NCI-H2029 (cell line): ENCODE measurements at places on chromosomes 1 and 21.

- DNase-seq = no peak
These were observed 82.4 kb upstream of the MAGI3 start for GRCh38 chr1:113307771-113308445.

GRCh38 chr1:91166106-91166712, 144.4 kb upstream of the ZNF644 start:
- DNase-seq = peak; percentile 71

DNA sequence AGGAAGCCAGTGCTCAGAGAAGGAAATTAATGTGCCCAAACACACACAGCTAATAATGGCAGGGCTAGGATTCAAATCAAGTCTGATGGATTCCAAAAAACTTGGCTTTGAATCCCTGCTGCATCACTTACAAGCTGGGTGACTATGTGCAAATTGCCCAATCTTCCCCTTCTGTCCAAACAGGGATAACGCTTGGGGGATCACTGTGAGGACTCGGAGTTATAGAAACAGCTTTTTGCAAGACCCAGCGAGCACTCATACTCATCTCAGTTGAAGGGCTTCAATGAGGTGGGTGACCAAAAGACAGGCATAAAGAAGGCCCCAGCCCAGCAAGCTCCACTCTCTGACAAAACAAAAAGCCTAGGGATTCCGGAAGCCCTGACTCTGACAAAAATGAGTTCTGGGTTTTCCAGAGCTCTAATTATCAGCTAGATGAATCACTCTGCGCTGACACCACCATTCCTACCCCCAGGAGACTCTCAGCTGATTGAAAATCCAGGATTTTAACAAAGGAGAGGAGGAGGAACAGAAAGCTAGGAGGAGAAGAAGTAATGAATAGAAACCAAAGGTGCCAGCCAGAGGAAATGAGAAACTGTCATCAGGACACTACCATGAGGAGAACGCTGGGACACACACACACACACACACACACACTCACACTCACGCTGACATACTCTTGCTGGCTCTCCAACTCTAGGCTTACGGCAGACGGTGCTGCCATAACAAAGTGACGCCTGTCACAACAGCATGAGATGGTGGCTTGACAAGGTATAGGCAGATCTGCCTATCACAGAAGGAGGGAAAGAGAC, 1.6 kb upstream of the STK40 start:
- no peak for DNase-seq

GRCh38 chr1:91022518-91022929, 689 bp upstream of the ZNF644 start:
- DNase-seq = no peak

- no peak for DNase-seq
These were observed 106.5 kb upstream of the SLC2A1 start for GRCh38 chr1:43065191-43065590.

DNA sequence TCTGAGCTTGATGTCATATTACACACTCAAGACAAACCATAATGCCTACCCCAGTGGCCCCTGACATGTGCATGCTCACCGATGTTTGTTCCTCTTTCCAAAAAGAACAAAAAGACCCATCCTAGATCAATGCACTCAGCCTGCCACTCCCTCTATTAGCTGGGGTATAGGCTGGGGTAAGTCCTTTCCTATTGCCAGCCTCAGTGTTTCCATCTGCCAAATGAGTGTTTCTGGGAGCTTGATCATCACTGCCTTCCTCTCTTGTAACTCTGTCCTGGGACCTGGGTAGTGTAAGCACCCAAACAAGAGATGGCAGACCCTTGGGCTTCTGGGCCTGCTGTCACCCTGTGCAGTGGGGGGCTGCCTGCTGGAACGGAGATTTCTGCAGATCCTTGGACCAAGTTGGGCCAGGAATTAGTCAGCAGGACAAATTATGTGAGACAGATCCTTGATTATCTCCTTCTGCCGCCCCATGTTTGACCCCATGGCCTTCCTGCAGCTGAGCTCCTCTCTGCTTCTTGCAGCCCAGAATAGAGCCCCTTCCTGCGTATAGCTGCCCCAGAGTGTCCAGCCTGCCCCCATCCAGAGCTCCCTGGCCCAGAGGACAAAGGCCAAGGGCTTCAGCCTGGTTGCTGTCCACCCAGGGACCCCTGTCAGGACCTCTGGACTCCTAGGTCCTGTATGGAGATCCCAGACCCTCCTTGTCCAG, 31.5 kb upstream of the LRP8 start:
- no peak for DNase-seq

DNA sequence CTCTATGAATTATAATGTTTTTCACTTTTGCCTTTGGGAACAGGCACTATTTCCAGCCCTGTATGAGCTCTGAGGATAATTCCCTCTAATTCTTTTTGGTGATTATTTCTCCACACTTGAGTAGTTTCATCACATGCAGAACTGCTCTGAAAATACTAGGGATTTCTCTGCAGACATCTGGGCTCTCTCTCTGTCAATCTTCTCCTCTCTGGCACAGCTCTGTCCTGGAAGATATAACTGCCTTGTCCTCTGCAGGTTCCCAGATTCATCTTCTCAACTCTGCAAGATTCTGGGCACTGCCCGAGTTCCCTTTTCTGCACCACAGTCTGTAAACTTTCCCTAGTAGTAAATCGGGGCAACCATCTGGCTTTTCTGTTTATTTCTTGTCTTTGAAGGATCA, 131.3 kb upstream of the FMN2 start:
- no peak for DNase-seq

- peak; percentile 33 for DNase-seq
These were observed 39.9 kb downstream of the F5 start for GRCh38 chr1:169546087-169546995.

DNA sequence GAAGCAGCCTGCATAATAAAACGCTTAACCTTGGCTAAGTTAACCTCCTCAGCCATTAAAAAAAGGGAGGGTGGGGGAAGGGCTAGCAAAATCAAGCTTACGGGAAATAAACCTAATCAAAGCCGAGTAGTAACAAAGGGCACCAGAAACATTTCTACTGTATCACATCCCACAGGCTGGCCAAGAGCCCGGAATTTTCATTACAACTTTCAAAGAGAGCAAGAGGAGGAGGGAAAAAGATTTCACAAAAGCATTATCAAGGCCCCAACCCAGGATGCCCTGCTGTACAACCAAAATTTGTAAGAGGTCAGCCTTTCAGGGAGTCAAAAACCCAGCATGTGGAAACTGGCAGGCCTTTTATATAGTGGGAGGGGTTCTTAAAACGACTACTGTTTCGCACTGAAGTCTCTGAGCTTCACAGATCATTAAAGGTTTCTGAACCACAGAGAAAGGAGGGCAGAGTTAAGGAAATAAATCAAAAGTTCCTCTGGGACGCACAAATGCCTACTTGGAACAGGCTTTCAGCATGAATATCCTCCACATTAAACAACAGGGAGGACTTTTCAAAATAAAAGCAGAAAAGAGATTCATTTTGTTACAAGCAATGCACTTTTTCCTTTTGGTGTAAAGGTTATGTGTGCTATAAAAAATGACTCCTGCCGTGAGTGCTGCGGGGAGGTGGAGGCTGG, 90.4 kb downstream of the SLC45A1 start:
- DNase-seq = no peak

DNA sequence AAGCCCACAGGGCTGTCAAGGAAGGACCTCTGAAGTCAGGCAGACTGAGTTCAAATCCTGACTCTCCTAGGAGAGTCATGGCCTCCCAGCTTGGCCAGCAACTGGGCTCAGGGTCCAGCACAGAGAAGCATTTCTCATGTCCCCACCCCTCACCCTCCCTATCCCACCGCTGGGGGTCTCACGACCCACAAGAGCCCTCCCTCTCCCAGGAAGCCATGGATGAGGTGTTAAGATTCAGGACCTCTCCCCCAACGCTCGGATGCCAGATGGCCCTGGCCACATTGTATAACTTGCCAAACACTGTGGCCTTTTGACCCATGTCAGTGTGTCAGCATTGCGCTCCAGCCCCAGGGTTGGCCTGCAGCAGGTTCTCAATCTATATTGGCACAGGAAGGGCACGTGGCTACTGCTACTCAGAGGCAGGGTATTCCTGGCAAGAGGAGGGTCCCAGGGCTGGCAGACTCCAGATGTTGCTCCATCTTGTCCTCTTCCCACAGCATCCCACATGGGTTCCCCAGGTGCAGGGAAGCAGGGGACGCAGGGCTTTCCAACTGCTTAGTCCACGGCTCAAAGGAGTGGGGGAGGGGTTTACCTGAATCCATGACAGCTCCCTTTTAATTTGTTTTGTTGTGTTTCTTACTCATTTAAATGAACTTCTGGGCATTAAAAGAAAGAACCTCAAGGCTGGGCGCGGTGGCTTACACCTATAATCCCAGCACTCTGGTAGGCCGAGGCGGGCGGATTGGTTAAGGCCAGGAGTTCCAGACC, 10.5 kb downstream of the SLC2A1 start:
- DNase-seq = no peak

DNA sequence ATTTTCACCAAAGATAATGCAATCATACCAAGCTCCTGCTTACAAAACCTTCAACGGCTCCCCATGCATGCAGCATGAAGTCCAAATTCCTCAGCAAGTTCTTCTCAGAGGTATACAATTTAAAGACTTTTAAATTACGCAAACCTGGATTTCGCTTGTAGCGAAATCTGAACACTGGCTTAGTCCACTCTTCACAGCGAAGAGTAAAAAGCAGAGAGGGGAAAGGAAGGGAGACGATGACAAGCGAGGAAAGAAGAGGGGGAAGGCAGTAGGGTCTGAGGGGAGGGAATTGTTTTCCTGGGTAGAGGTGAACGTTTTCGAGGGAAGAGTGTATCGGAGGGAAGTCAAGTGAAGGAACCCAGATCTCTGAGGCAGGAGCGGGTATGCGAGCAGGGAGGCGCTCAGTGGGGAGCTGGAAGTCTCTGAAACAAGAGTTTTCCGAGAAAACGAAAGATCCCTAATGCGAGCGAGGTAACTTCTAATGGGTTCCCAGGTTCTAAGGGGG, 790 bp downstream of the TESK2 start:
- no peak for DNase-seq

GRCh38 chr1:222557148-222557547, 9.2 kb upstream of the HHIPL2 start:
- no peak for DNase-seq

DNA sequence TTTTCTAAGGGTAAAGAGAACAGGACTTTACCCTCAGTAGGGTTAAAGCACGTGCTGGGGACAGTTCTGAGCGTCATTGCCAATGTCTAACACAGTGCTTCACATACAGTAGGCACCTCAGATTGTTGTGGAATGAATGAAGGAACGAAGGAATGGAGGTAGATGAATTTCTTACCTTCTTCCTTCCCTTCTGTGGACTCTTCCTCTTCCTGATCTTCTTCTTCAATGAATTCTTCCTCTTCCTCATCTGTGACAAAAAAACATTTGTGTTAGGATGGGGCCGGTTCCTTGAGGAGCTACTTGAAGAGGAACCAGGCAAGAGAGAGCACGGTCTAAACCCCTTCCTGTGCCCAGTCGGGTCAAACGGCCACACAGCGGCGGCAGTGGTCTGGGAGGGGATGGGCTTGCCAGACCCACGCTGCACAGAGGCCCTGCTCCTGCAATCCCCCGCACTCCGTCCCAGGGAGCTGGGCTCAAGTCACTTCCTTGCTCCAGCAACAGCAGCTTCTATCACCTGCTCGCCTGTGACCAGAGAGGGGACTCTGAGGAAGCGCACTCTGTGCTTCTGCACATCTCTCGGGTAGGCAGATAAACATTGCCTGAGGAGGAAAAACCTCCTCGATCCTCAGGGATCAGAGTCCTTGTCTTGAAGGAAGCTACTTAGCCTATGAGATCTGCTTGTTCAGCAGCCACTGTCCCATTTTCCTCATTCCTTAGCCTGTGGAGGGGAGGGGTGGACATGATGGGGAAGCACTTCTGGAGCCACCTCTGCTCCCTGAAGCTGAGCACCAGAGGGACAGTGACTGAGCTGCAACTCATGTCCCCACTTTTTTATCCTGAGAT, 8.0 kb upstream of the SLC30A2 start:
- DNase-seq = no peak

- no peak for DNase-seq
These were observed 34.6 kb downstream of the SLC30A7 start for GRCh38 chr1:100930494-100930893.

GRCh38 chr1:65180977-65181376, 33.0 kb downstream of the AK4 start:
- DNase-seq = no peak
